Hematopoietic multipotent progenitor cell treated with erythropoietin and hydrocortisone succinate and interleukin-3 and kit ligand, for 6 days (in vitro differentiated cells): ENCODE measurements at places on chromosomes 1 and 21.
A peak's percentile ranks its signal among the peaks of the same experiment; 100 is the strongest.

- DNase-seq, result no peak
These were observed 60.3 kb downstream of the XCL2 start for GRCh38 chr1:168483539-168483938.

DNA sequence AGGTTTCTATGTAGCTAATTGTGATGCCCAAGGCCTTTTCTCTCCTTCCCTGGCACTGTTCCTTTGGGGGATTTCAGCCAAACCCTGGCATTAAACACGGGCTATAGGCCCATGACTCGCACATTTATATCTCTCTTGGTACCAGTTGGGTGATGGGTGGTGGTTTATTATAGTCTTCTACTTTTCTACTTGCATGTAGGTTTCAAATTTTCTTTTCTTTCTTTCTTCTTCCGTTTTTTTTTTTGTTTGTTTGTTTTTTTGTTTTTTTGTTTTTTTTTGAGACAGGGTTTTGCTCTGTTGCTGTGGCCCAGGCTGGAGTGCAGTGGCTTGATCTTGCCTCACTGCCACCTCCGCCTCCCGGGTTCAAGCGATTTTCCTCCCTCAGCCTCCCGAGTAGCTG lies 1.1 kb downstream of the IL10RB start:
- peak; percentile 35 for DNase-seq

- DNase-seq, result no peak
These were observed 16.0 kb downstream of the IQGAP3 start for GRCh38 chr1:156556354-156556753.

GRCh38 chr1:1021010-1021919 lies 1.3 kb downstream of the AGRN start:
- DNase-seq, result peak; percentile 68

DNA sequence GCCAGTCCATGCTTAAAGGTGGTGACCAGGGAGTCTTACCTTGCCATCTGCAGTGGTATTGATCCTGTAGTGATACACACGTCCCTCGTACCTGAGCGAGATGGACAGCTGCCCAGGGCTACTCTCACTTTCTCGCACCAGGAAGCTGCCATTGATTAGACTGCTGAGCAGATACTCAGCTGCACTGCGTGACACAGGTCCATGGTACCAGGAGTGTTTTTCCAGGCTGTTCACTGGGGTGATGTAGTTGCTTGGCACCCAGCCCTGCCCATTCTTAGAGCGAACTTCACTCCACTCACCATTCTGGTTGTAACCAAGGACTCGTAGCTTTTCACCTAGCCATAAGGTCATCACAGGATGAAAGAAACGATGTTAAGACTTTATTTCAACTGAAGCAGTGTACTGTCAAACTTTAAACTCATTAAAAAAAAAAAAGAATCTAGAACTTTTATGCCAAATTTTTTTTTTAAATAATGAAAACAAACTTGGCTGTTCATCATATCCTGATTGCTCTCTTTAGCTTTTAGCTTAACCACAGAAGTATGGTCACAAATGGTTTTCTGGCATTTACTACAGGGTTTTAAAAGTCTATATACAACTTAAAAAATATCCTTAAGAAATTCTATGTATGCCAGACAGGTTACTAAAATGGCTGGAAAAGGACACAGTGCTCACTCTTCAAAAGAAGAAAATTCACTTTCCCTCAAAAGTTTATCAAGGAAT lies 44.6 kb downstream of the TOR3A start:
- no peak for DNase-seq

GRCh38 chr1:224542783-224543440 lies 73.2 kb upstream of the CNIH3 start:
- DNase-seq, result peak; percentile 70

DNA sequence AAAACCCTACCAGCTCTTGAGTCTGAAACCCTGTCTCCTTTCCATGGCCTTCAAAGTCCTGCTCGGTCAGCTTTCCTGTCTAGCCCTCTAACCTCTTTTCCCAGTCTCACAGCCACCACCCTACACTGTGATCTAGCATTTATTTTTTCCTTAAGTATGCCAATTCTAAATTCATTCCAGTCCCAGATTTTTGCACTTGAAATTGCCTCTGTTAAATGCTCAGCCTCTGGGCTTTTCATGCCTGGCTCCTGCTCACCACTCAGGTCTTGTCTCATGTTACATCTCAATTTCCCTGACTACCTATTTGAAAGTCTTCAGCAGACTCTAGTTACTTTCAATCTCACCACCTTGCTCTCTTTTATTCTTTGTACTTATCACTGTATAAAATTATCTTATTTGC lies 176.2 kb downstream of the ADGRL4 start:
- no peak for DNase-seq

DNA sequence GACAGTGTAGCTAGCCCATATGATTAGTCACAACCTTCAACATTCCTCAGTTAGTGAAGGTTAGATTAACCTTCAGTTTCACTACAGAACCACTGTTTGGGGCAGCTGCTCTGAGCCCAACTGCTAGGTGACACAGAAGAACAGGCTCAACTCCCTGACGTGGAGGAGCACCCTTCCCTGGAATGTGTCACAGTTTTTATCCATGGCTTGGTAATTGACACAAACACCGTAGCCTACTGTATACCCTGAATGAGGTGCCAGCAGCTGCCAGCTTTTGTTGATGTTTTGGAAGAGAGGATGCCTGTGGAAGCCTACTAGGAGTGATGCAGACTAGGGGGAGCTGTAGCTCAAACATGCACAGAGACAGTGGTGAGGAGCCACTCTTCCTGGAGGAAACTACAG lies 56.6 kb upstream of the CR2 start:
- no peak for DNase-seq

- DNase-seq, result no peak
These were observed 151.3 kb upstream of the PTGFR start for GRCh38 chr1:78339490-78339889.
